Mesenteric fat pad (tissue), 1 donor: ENCODE measurements at places on chromosomes 5 and 9.

DNA sequence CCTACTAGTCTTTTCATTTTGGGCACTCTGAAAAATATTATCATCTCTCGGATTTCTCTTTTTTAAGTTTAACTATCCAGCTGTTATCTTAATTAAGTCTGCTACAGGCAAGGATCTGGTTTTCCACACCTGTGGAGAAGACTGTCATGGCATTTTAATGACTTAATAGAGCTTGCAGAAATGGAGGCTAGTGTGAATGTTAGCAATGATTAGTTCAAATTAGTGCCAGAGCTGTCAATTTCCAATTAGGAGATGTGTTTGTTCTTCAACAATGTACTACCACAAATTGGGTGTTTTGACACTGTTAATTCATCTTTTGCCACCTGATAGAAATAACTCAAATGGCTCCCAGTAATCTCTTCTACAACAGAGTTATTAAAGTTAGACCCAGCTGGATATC, 2023.0 kb upstream of the CDH9 start:
- DNase-seq, result no peak

DNA sequence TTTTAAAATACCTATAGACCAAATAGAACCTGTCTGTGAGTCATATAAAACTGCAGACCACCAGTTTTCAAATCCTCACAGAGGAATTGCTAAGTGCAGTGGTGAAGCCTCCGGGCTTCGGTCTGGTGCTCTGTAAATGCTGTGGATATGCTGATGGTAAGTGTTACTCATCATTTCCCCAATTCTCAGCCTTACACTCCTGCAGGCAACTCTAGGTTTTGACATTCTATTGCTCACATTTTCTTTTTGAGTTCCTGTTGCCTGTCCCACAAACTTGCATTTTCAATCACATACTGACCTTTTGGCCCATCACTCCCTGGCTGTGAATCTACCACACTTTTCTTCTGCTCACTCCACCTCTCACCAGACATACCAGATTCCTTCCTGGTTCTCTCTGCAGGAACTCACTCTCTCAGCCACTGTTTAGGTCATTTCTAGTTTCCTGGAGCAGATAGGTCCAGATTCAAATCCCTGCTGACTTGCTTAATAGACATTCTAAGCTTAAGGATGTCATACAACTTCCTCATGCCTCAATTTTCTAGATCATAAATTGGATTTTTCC, 192.9 kb downstream of the RAB3C start:
- DNase-seq, result no peak

- no peak for DNase-seq
These were observed 36.9 kb upstream of the GPR21 start for GRCh38 chr9:122996586-122996985.

DNA sequence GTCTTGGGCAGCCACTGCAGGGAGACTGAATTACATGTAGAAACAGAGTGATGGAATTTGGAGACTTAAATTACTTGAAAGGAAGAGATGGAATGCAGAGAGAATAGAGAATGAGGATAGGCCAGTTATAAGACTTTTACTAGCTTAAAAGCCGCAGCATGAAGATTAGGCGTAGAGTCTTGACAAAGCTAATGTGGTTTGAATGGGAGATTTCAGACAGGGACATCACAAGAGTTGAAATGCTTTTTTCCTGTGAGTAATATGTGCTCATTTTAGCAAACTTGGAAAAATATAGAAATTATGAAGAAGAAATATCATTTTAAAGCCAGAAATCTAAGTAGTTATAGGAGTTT, 7.5 kb downstream of the CENPP start:
- no peak for DNase-seq

- no peak for DNase-seq
These were observed 21.8 kb upstream of the DENND4C start for GRCh38 chr9:19208653-19209052.
